ENCODE measurements at places on chromosomes 3 and 15.

- no peak for DNase-seq
Observed at GRCh38 chr3:188025555-188025954, 128.4 kb upstream of the LPP start.

GRCh38 chr3:12963922-12964701 lies 109.1 kb downstream of the IQSEC1 start:
- DNase-seq: no peak

GRCh38 chr15:74050127-74050526 lies 32.2 kb downstream of the GOLGA6A start:
- no peak for DNase-seq

- no peak for DNase-seq
Observed at GRCh38 chr15:99371180-99372103, 120.2 kb downstream of the LRRC28 start.

DNA sequence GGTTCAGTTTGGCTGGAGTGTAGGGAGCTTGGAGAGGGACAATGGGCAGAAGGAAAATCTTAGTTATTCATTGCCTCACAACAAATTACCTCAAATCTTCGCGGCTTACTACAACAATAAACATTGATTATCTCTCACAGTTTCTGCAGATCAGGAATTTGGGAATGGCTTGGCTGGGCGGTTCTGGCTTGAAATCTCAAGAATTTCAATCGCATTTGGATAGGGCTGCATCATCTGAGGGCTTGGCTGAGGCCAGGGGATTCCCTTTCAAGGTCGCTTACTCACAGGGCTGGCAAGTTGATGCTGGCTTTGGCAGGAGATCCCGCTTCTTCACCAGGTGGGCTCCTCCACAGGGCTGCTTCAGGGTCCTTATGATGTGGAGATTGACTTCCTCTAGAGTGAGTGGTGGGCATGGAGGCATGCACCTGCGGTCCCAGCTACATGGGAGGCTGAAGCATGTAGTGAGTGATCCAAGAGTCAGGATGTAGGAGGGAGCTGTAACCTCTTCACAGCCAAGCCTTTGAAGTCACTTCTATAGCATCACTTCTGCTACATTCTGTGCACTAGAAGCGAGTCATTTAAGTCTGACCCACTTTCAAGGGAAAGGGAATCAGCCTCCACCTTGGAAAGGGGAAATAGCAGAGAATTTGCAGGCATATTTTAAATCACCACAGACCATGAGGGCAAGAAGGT lies 63.1 kb downstream of the CDC25A start:
- DNase-seq: no peak

DNA sequence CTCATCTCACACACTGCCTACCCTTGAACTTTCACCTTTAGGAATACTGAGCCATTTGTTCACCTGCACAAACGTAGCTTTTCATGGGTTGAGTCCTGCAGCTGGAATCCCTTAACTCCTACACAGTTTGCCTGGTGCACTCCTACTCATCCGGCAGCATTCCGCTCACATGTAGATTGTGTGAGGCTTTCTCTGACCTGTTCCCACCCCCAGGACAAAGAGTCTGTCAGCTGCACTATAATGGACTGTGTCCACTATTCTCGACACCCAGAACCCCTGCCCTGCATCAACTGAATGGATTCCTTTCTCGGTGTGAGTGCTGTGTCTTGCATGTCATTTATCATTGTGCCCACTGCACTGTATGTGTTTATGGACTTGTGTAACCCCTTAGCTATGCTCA lies 54.9 kb downstream of the EPHB3 start:
- DNase-seq: no peak

DNA sequence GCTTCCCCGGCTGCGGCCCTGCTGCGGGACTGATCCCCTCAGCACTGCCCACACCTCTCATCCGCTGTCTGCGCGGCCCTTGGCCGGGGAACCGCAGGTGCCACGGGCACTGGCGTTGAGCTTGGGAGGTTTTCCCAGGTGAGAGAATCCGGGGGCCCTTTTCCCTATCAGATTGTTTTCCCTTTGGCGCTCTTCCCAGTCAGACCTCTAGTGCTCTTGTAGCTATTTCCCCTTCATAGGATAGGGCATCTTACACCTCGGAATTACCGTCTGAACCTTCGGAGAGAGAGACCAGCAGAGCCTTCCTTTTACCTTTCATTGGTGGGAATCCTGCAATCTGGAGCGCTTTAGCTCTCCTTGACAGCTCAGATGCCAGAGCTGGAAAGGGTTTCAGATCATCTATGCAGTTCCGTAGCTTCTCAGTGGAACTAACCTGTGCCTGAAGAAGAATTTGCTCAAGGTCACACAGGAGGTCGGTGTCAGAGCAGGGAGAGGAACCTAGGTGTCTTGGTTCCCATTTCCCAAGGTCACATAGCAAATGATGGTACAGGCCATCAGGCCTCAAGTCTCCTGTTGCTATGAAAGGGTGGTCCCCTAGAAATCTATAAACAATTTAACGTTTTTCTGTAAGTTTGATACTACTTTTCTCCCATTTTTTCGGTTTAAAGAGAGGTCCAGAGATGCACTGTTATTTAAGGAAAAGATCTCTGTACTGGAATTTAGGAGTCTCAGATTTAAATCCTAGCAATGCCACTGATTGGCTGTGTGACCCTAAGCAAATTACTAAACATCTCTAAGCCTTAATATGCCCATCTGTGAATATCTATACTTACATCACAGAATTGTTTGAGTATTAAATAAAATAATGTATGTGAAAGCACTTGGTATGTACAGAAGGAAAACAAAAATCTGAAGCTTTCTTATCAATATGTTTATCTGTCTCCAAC lies 916 bp downstream of the IDH3A start:
- DNase-seq: no peak

GRCh38 chr15:61282661-61283060 lies 53.6 kb upstream of the RORA start:
- DNase-seq: no peak

GRCh38 chr15:29618586-29618985 lies 203.7 kb downstream of the TJP1 start:
- no peak for DNase-seq

DNA sequence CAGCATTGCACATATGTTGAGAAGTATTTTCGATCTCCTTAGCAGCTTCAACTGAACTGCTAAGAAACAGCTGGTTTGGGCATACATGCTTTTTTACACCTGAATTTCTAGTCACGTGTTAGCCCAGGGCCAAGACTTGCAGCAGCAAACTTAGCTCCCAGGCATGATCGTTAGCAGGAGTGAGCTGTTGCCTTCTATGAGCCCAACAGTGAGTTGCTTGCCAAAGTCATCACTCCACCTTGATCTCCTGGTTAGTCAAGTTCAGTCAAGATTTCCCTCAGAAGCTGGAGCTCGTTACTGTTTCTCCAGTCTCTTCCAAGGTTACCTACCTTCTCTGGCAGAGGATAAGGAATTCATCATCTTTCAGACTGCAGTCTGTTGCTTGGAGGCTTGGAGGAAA lies 100.4 kb upstream of the SEMA6D start:
- no peak for DNase-seq

- DNase-seq: no peak
Observed at GRCh38 chr3:45322616-45323015, 65.8 kb upstream of the LARS2 start.

DNA sequence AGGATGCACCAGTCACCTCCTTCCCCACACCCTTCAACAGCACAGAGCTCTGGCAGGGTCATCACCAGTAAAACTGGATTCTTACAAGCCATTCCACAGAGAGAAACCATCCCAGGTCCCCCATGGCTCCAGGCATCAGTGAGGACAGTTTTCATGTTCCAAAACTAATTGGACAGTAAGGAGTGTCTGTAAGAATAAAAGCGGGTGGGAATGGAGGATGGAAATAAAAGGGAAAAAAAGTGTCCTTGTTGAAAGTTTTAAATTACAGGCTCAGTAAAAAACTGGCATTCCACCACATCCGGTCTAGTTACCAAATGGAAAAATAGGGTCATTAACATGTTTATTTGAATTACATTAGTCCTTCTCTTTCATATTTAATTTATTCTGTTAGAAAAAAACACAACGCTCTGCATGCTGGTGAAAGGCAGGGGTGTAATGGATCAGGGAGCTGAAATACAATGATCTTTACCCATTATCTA lies 117.4 kb downstream of the TIGIT start:
- DNase-seq: no peak

DNA sequence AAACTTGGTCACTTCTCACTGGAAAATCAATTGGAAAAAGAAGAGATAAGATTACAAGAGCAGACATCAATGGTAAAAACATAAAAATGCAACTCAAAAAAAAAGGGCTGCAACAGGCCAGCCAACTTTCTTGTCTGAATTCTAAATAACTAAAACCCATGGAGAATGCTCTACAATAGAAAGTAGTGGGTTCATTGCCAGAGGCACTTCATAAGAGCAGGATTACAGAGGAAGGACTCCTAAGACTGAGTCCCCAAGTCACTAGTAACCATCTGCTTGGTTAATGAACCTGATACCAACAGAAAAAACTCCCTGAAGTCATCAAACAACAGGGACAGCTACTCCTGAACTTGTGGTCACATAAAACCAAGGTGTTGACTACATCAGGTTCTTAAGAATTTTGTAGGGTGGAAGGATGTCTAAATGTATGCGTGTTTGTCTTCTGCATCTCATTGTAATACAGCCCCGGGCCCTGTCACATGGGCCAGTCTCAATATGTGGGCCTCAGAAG lies 148.6 kb downstream of the IMPG2 start:
- no peak for DNase-seq

GRCh38 chr3:64002233-64002632 lies 21.1 kb downstream of the PSMD6 start:
- no peak for DNase-seq

- DNase-seq: no peak
Observed at GRCh38 chr15:71685420-71685993, 124.8 kb upstream of the NR2E3 start.

- DNase-seq: no peak
Observed at GRCh38 chr15:24899367-24899766, 55.4 kb upstream of the SNRPN start.

GRCh38 chr3:142888099-142888480 lies 793 bp downstream of the PCOLCE2 start:
- no peak for DNase-seq

DNA sequence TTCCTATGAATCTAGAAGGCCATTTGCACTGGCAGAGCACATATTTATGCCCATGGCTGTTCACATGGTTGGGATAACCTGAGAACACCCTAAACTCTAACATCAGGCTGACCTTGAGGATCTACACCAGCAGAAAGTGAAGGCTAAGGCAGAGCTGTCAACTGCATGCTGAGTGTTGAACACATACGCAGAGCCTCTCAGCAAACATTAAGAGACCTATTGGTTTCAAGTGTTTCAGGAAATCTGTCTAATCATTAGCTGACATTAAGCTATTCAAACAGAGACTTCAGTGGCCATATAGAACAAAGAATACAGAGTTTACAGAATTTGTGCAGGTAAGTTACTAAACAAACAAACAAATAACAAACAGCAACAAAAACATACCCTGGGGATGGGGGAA lies 16.1 kb upstream of the SEC61A1 start:
- DNase-seq: no peak

DNA sequence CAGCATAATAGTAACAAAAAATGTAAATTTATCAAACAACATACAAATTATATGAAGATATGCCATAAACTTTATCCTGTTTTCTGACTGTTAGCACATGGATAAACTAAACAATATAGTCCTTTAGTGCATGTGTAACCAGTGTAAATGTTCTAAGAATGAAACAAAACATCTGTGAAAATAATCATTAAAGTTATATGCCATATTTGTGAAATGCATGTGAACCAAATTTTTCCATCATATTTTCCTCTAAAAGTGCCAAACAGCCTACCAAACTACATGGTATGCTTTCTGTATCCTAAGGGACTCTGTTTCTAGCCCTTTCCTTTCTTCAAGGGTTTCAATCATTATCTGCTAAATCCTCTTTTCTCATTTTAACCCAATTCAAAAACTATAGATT lies 23.9 kb upstream of the RSL24D1 start:
- no peak for DNase-seq

DNA sequence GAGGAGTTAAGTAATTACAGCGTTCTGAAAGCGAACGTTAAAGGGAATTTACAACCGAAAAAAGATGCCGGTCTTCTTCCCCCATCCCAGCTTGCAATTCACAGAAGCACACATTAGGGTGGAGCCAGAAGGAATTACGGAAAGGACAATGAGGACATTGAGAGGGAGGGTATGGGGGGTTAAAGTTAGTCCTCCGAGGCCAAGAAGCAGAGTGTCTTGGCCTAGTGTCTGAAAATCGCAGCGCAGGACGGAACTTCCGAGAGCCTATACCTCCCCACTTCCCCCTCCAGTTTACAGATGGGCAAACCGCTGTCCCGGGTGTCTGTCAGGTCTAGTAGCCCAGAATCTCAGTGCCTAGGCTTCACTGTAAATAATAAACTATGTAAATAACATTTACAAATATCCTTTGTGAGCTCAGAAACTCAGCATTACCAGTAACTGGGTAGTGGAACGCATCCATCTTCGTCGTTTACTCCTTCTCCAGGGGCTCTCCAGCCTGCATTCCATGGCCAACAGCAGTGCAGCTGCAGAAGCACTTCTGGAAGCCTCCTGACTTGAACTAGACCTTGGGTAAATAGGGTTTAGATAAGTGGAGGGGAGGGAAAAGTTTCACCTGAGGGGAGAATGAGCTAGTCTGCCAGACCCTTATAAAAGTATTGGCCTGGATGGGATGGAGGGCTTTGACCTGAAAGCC lies 922 bp downstream of the ADPRH start:
- DNase-seq: no peak

DNA sequence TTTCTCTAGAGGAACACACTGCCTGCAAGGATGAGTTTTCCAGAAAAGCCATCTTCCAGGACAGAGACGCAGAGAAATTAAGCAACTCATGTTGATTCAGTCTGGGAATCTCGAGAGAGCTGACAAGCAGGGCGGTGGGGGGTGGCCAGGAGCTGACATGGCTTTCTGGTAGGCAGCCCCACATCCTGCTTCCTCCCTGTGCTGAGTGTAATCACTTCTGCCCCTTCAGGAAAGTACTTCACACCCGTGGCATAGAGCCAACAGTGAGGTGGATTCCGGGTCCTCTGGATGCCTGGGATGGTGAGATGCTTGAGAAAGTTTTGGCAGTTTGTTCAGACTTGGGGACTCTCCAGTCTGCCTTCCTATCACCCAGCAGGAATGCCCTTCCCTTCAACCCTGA lies 221.1 kb downstream of the SLCO3A1 start:
- DNase-seq: no peak

- no peak for DNase-seq
Observed at GRCh38 chr15:41032079-41032328, 78.7 kb downstream of the CHAC1 start.

- no peak for DNase-seq
Observed at GRCh38 chr3:149809699-149810098, 3.3 kb upstream of the RNF13 start.

GRCh38 chr3:25458420-25458814 lies 30.4 kb downstream of the RARB start:
- DNase-seq: no peak

DNA sequence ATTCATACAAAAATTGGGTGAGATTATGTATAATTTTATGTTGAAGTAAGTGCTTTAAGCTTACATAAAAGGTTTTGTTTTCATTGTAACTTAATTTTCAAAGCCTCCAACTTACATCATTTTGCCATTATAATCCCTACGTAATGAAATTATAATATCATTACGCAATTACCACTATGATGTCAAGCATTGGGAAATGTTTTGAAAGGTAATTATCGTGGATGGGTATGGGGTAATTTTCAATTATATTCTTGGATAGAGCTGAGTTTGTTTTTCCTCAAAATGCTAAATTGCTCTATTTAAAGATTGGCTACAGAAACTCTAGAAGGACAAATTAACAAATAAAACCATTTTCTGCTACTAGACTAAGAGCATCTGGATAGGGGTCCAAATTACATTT lies 80.2 kb upstream of the FAM3D start:
- DNase-seq: no peak

- no peak for DNase-seq
Observed at GRCh38 chr15:100216182-100216581, 125.6 kb downstream of the ADAMTS17 start.

- DNase-seq: no peak
Observed at GRCh38 chr15:43534897-43535296, 17.5 kb downstream of the MAP1A start.

All from midbrain (tissue), 1 donor.